Forelimb muscle (tissue), 1 donor: ENCODE measurements at places on chromosomes 6 and 20.

- DNase-seq: no peak
Observed at GRCh38 chr6:34346175-34347119, 46.0 kb downstream of the NUDT3 start.

DNA sequence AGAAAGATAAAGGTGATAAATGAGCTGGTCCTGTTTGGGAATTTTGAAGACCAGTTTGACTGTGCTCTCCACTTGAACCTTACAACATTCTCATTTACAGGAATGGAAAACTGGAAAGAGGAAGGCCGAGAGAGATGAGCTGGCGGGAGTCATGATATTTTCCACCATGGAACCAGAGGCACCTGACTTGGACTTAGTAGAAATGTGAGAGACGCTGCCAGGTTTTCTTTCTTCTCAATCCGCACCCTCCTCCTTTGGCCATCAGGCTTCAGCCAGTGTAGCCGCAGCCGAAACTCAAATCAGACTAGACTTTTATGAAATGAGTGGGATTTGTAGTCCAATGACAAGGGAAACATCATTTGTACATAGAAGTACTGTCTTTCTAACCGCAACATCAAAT, 54.7 kb upstream of the SYNJ2 start:
- no peak for DNase-seq

DNA sequence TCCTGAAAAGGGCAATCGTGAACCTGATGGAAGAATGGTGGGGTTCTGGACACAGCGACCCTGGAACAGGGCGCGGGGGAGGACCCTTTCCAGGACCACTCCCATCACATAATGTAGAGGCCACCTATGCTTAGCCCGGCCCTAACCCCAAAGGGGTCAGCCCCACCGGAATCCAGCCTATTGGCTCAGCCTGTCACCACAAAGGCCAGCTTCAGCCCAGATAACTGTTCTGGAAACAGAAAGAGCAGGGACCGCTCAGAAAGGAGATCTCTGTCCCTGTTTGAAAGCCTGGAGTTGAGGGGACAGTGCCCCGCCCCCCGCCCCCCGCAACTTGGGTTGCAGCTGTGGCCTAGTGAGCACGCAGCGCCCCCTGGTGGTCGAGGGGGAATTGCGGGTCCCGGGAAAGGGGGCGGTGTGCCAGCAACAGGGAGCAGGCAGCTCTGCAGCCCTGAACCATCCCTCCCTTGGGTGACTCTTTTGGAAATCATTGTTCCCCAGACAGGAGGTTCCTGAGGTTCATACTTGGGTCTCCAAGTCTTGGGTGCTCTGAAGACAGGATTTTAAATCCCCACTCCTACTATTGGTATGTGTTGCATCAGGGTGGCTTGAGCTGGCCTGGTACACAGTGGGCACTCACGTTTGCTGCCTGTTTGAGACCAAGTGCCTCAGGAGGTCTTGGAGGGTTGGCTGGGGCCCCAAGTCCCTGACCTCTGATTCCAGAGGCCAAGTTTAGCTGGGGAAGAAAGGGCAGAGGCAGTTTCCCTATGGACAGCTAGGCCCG, 1.5 kb downstream of the SIGLEC1 start:
- no peak for DNase-seq

DNA sequence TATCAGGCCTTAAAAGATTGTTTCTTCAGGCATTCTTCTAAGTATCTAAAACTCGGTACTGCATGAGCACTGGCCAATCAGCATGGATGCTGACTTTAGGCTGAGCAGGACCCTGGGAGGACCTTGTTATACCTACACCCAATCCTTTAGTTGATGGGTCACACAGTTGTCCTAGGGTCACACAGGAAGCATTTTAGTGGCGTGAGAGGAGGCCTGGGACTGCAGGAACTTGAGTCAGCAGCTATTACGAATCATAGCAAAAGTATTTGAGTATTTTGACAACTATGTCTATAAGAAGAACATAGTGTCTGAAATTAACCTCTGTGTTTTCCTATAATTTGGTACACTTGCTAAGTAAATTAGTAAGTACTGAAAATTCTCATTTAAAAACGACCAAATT, 741.4 kb downstream of the HACE1 start:
- no peak for DNase-seq

GRCh38 chr6:137756788-137757187, 110.3 kb upstream of the TNFAIP3 start:
- DNase-seq: no peak

- no peak for DNase-seq
Observed at GRCh38 chr6:141347086-141347485, 785.6 kb upstream of the GJE1 start.

DNA sequence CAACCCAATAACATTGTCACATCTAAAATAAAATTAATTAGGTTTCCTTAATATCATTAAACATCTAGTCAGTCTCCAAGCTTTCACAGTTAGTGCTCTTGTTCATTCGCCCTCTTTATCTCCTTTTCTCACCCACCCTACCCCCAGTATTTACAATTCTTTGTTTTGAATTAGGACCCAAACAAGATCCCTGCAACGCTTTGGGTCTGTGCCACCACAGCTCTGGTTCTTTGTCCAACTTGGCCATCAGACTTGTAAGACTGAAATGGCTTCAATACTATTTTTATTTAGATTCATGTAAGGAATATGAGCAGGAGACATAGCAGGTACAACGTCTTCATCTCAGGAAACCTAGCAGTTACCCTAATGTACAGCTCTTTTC, 276.5 kb downstream of the CDKAL1 start:
- no peak for DNase-seq

DNA sequence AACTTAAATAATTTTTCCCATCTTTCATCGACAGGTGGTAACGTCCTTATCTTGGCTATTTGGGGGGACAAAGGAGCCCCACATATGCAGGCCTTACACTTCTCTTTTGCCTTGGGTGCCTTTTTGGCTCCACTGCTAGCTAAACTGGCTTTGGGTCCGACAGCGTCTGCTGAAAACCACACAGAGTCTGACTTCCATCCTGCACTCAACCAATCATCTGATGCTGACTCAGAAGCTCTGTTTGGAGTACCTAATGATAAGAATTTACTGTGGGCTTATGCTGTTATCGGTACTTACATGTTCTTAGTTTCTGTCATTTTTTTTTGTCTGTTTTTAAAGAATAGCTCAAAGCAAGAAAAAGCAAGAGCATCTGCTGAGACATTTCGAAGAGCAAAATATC, 178.5 kb downstream of the SLC16A10 start:
- no peak for DNase-seq

DNA sequence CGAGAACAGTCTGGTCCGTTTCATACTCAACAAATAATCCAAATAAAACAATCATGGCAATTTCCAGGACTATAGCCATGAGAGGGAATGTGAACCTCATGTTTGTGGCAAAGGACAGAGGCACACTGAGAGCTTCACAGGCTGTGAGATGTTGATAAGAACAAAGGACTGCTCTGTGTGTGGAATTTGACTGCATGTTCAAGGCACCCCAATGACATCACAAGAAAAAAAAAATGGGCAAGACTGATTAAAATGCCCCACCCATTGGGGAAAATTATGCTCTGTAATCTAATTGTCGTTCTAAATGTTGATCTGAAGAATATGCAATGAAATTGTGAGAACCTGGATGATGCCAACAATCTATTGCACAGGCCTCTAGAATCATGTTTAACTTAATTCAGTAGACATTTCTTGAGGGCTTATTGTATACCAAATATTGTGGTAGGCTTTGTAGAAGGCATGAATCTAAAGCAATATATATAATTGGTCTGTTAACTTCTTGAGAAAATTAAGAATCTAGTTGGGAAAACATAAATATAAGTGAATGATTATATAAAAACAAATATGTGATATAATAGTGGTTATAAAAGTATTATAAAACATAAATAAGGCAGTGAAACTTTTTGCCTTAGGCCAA, at the start of gene RHAG:
Gene RHAG (minus strand): TSS at position 127 of the 637 bp plus-strand sequence. CDS start 27 bp downstream, at position 100.
- DNase-seq: no peak

GRCh38 chr6:3571250-3571681, 114.4 kb upstream of the SLC22A23 start:
- DNase-seq: no peak

DNA sequence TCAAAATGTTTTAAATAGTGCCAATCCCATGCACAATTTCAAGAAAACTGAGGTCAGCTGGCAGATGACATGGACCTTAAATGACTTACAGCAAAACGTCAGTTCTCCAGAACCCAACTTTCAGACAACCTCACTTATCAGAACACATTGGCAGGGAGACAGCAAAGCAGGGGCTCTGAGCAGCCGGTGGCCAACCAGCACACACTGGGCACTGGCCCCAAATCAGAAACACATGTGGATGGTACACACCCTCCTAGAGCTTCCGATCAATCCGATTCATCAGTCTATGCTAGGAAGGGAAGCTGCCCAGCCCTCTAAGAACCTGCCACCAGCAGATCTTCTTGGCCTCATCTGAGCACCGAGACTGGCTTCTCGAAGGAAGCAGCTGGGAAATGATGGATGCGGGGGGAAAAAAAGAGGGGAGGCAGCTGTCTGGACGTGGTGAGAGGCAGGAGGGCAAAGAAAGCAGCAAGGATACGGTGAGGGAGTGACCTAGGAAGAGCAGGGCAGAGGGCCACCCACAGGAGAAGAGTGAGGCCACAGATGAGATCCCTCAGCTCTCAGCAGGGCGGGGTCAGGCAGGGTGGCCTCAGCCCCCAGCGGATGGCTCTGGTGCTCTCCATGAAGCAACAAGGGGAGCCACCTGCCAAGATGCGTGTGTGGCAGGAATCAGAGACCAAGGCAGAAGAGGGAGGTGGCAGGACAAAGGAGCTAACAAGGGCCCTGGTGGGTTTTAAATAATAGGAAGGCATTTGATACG, 32.9 kb downstream of the TAF4 start:
- no peak for DNase-seq

DNA sequence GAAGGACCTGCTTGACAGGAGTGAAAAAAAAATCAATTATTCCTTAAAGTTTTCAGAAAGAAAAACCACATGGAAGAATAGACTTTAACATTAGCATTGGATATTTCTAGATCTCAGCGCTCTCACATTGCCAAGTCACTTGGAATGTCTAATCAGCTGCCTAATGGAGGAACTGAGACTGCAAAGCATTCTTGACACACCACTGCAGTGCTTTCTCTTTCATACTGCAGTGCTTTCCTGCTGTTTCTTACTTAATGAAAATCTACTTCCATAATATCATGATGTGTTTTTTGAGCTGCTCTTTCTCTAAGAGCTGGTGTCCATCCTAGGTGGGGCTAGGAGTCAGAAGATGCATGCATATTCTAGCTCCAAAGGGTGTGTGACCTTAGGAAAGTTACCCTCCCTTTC, 20.4 kb upstream of the MCM3 start:
- DNase-seq: no peak

- no peak for DNase-seq
Observed at GRCh38 chr6:111792241-111792640, 81.0 kb downstream of the FYN start.

- no peak for DNase-seq
Observed at GRCh38 chr6:125094563-125094962, 59.0 kb upstream of the TPD52L1 start.

DNA sequence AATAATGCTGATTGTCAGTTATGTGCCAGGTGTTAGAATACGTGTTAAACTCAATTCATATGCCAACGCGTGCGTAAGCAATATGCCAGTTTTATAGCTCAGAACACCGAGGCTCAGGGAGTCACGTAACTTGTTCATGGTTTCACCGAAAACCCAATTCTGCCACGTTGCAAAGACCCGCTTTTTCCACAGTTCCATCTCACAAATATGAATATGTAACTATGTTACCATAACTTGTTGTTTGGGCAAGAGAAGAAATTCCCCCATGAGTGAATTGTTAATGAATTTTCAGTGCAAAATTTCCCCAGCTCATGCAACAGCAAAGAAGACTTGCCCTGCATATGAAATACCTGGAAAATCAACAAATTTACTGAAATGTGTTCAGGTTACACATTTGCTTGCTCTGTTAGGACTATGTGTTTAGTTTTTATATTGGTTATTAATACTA, 30.1 kb downstream of the SF3B5 start:
- no peak for DNase-seq

DNA sequence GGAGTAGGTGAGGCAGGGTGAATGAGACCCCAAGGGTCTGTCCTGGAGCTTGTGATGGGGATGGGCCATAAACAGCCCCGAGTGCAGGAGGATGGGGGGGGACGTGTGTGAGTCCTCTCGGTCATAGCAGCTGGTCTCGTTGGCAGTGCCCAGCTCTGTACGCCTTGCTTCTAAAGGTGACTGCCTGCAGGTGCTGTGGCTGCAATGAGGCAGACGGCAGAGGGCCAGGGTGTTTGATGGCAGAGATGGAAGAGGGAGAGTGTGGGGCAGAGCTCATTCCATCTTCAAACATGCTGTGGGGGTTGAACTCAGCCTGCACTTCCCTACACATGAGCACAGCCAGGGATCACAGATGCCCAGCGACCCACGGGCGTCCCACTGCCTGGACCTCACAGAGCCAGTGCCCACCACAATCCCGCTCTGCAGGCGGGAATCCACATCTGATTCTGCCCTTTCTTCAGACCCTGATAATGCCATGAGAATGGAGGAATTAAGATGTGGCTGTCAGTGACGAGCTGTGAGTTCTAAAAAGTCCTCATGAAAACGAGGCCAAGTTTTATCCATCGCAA, 123.3 kb upstream of the CDH4 start:
- DNase-seq: no peak

DNA sequence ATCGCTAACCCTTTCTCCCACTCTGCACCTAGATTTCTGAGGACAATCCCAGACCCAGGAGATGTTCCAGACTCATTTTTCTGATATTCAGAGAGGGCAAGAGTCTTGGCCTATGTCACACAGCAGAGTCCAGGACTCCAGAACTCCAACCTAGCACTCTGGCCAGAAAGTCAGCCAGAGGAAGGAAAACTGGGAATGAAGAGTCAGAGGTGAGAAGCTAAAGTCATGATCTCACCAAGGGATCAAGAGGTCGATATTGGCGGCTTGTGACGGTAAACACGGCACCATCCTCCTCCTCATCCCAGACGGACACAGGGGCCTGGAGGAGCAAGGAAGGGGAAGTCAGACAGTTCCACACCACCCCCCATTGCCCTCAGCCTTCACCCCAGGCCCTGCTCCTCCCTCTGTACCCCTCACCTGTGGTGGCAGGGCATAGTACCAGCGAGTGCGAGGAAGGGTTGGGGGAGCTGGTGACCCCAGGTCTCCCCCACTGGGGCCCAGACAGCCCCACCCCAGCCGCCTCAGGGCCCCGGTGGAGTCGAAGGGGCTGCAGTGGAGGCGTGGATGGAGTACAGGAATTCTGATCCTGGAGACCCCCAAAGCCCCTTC, 1.8 kb downstream of the RGL2 start:
- no peak for DNase-seq

- no peak for DNase-seq
Observed at GRCh38 chr6:166935353-166935752, 21.0 kb downstream of the RNASET2 start.

DNA sequence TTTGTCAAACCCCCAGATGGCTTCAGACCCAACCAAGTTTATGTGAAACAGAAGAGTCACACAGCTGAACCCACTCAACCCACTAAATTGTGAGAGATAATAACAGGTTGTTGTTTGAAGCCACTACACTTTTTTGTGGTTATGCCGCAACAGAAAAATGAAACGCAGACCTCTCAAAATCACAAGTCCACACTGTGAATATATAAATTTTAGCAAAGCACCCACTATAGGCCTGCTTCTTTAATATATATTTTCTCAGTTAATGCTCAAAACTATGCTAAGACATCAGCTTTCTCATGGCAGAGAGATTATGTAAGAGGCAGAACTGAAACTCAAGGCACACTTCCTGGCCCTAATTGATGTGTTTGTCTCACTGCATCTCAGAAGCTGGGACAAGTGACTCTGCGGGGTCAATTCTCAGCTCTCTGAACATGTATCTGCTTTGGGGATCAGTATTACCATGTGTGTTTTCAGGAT, 27.7 kb downstream of the MAP3K5 start:
- DNase-seq: no peak
